Neural crest cell (in vitro differentiated cells): ENCODE measurements at places on chromosomes 5 and 9. TPM values are rescaled to one million over a fixed set of nuclear protein-coding genes. Genes with fewer than 3 reads are reported as not detected.

The TMEM141 gene
- total RNA-seq, result 27.8 and 31.0 TPM in 2 replicates

DNA sequence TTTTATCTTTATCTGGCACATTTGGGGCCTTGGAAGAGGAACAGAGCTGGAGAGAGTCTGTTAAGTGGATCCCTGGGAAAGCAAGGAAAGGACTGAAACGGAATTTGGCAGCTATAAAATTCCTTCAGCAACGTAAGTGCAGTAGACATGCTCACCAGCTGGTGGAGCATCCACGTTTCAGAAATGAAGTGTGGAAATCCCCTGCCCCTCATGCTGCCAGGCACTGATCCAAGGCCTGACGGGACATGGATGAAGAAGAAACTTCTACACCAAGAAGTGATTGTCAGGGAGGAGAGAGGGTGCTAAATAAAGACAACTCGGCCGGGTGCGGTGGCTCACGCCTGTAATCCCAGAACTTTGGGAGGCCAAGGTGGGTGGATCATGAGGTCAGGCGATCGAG, 209.3 kb downstream of the ROR2 start:
- no peak for DNase-seq

DNA sequence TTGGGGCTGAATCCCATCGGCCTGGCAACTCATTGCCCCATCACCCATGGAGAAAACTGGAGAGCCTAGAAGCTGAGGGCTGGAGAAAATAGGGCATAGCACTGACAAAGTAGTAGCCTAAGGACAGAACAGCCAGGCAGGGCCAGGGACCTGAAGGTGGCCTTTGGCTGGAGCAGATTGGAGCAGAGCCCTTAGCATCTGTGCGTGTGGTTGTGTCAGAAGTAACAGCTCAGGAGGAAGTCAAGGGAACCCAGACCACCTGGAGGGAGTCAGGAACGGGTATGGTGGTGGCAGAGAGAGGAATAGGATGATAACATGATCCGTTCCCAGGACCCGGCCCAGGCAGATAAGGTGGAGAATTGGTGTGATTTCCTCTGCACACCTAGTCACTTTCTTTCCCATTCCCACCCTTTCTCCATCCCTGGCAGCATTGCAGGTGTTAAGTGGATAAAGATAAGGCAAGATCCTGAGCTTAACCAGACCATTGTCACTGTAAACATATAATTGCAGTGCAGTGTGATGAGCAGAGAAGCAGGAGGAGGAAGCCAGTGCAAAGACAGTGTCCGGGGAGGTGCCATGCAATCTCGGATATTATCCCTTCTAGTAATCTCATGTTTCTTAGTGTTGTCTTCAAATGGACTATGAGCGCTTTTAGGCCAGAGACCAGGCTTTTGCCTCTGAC, 67.0 kb downstream of the NDFIP1 start:
- DNase-seq, result no peak

The MYORG gene
- total RNA-seq, result 1.7 and 2.0 TPM in 2 replicates

The WNT8A gene
- not detected in 2 replicates for total RNA-seq

DNA sequence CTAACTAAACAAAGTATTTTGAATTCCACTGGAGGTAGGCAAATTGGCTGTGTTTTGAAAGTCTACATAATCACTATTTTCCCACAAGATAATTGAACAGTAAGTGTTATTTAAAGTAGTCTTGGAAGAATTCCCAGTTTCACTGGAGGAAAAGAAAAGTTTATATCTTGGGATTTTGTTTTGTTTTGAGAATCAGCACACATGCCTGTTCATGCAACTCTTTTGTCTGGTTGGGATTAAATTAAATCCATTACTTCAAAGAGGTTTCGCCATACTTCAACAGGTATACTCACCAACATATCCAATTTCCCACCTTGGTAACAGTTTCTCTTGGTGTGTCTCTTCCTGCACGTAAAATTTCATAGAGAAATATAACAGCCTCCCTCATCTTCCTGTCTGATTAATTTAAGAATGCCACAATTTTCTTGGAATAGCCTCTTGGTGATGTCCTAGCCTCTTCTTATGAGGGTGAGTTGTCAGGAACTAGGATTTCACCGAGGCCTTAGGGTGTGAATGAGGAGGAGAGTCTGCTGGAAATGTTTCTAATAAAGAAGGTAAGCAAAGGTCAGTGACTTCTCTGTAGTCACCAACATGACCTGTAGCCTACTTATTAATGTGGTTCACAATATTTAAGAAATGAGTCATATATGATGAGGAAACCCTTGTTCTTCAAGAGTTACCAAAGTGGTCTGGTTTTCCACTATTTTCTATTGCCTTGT, 48.1 kb downstream of the ITGA2 start:
- DNase-seq, result no peak

GRCh38 chr5:144368556-144368955, 197.9 kb downstream of the KCTD16 start:
- DNase-seq, result no peak

The ENTPD2 gene
- not detected in 2 replicates for total RNA-seq

The TERT gene
- 2.9 and 5.6 TPM in 2 replicates for total RNA-seq

The COL15A1 gene
- 0.18 and 0.33 TPM in 2 replicates for total RNA-seq

- DNase-seq, result no peak
Measured at GRCh38 chr9:131271506-131271931, 4.8 kb downstream of the FAM78A start.

The CCNO gene
- total RNA-seq, result 0.28 TPM in 1 of 2 replicates, not detected in the other

The CENPP gene
- total RNA-seq, result 15.7 and 17.9 TPM in 2 replicates

The GPR151 gene
- total RNA-seq, result not detected in 2 replicates

DNA sequence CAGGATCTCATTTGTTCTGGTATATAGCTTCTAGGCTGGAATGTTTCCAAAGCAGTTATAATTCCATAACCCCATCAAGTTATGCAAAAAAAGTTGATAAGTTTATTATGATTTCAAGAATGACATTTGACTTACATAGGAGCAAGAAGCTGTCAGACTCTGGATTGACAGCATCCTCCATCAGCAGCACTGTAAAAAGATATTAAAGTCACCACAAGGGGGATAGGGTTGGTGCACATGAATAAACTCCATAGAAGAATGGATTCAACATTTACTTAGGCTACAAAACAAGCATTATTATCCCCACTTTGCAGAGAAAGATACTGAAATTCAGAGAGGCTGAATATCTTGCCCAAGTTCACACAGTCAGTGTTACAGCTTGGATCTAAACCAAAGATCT, 208.9 kb upstream of the SLC30A5 start:
- no peak for DNase-seq

DNA sequence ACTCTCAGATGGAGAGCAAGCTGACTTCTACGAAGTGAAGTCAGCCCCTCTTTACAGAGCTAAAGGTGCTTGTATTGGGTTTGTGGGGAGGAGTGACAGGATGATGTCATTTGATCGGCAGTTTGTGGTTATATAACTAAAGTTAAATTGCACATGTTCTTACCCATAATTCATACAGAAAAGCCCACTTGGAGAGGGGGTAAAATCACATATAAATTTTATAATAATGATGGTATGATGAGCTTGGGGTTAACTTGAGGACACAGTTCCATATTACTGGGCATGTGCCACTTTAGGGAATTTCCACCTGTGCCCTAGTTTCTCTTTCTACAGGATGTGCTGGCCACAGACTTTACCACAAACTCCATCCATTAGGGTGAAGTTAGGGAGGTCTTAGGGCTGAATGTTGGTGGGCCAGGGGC, 1178.6 kb upstream of the CDH9 start:
- DNase-seq, result no peak

DNA sequence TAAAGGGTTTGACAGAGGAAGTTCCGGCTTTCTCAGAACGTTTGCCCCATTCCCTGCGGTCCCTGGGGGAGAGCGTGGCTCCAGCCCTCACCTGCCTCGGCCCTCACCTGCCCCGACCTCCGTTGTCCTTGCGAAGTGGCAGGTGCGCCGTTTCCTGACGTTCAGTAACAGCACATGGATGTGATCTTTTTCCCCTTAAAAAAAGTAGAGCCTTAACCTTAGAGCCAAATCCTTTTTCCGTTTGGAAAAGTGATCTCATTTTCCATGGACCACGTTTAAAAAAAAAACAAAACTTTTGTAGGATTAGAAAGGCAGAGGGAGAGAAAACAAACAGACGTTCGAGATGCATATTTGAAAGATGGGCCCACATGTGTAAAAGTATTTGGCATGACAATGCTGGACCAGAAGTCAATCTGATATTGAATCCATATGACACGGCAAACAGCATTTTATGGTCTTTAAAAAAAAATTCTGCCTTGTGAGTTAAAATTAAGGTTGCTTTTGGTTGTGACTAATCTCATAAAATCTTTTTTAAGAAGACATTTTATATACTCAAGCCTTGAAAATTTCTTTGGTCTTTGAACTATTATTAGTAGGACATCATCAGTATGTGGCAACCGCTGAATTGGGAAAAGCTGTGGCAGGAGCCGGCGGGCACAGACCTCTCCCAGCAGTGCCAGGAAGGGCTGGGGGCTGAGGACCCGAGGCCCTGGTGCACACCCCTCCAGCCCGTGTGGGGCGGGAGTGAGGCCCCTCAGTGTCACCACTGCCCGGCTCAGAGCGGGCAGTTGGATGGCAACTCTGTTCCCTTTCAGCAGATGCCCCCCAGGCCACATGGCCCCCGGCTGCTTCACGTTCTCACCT, 42.5 kb upstream of the EXOC3 start:
- no peak for DNase-seq

The CCDC152 gene
- not detected in 2 replicates for total RNA-seq

- no peak for DNase-seq
Measured at GRCh38 chr9:127771570-127772189, 6.8 kb downstream of the SH2D3C start.

- peak; percentile 4 for DNase-seq
Measured at GRCh38 chr9:123725389-123725788, 204.5 kb downstream of the DENND1A start.

The F2RL2 gene
- not detected in 2 replicates for total RNA-seq

DNA sequence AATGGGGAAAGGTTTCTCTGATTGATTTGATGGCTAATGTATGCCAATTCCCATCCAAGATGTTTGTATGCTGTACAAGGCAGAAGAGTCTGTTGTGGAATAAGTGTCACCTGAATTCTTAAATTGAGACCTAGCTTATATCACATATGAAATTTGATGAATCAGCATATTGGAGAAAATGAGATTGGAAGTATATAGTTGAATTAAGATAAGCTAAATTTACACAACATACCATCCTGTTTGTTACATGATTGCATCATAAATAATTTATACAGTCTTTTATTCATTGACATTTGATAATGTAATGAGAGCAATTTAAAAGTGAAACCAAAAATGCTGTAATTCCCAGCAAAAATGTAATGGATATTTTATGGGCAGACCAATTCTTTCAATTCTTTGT, 1.1 kb downstream of the CWC27 start:
- no peak for DNase-seq

- no peak for DNase-seq
Measured at GRCh38 chr9:86601697-86602096, 247.5 kb upstream of the TUT7 start.

DNA sequence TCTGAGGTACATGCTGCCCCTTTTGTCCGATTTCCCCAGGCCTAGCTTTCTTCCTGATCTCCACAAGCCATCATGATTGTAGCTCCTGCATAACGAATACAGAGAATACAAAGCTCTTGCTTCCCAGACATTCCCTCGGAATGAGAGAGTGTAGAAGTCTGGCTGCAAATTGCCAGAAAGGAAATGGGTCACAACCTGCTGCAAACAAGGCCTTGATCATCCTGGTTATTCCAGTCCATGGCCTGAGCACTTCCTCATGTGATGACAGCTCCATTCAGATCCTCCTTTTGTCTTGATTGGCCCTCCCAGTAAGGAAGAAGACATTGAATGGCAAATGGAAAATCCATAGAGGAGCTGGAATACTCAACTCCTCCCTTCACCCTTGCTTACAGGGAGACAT, 136.0 kb upstream of the ADRA1B start:
- DNase-seq, result no peak

The CERCAM gene
- 49.7 and 56.4 TPM in 2 replicates for total RNA-seq

The PCDHGA10 gene
- total RNA-seq, result 18.4 and 18.5 TPM in 2 replicates

The ADRB2 gene
- total RNA-seq, result 0.11 and 0.16 TPM in 2 replicates

The OR1Q1 gene
- not detected in 2 replicates for total RNA-seq

- peak; percentile 70 for DNase-seq
Measured at GRCh38 chr5:5141625-5142525, 1.7 kb downstream of the ADAMTS16 start.

DNA sequence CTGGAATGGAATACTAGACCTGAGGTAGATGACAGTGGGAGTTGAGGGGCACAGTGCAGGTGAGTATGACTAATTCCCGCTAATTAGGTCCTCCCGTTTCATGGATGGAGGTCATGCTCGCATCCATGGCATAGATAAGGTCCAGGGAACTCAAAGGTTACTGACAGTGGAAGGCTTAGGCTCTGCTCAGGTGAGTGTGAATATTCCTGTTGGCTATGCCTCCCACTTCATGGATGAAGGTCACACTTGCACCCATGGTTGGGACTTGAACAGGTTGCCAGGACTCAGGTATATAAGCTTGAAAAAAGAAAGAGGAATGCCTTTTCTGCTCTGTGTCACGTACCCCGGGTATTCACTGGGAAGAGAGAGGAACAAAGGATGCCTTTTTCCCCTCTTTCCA, 19.8 kb upstream of the UNC13B start:
- DNase-seq, result no peak

GRCh38 chr9:84796404-84796803, 126.9 kb downstream of the NTRK2 start:
- no peak for DNase-seq

- DNase-seq, result no peak
Measured at GRCh38 chr5:16372493-16372892, 93.1 kb downstream of the ZNF622 start.

GRCh38 chr5:10400831-10401230, 40.8 kb upstream of the ROPN1L start:
- DNase-seq, result no peak

DNA sequence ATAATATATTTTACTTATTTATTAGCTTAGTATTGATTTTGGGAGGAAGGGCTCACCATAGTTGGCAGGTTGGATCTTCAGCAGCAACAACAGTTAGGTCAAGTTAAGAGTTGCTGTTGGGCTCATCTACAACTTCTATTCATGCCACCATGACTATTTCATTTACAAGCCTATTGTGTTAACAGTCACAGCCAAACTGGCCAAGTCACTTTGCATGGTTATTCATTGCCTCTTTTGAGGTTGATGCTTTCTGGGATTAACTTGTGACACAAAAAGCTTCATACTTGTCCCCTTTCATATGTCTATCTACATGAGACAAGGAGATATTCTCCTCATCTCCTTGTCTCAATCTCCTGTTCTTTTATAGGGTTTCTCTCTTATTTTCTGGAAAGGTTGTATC, 98.3 kb downstream of the WDR70 start:
- DNase-seq, result no peak

GRCh38 chr5:160097991-160098390, 21.3 kb downstream of the PWWP2A start:
- DNase-seq, result no peak
